ENCODE measurements at places on chromosomes 6 and 20.
A peak's percentile ranks its signal among the peaks of the same experiment; 100 is the strongest.

- no peak for DNase-seq
These were observed 1616.0 kb downstream of the KHDRBS2 start for GRCh38 chr6:60670036-60670435.

- DNase-seq = no peak
These were observed 26.1 kb downstream of the HLA-F start for GRCh38 chr6:29749308-29749662.

GRCh38 chr6:116314878-116315277, 35.1 kb upstream of the TSPYL1 start:
- DNase-seq = no peak

DNA sequence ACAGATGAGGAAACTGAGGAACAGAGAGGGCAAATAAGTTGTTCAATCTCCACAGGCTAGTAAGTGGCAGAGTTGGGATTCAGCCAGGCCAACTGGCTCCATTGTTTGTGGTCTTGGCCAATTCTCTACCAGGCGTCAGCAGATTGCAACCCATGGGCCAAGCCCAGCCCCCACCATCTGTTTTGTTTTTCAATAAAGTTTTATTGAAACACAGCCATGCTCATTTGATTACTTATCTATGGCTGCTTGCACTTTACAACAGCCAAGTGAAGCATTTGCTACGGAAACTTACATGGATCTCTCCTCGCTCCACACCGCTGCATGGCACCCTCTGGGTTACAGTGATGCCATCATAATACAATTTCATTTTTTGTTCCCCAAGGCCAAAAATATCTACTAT, 90.8 kb downstream of the ZNF217 start:
- no peak for DNase-seq

- DNase-seq = peak; percentile 60
These were observed 93.1 kb downstream of the NCR2 start for GRCh38 chr6:41428336-41428995.

- no peak for DNase-seq
These were observed 221.3 kb downstream of the QKI start for GRCh38 chr6:163635731-163636364.

DNA sequence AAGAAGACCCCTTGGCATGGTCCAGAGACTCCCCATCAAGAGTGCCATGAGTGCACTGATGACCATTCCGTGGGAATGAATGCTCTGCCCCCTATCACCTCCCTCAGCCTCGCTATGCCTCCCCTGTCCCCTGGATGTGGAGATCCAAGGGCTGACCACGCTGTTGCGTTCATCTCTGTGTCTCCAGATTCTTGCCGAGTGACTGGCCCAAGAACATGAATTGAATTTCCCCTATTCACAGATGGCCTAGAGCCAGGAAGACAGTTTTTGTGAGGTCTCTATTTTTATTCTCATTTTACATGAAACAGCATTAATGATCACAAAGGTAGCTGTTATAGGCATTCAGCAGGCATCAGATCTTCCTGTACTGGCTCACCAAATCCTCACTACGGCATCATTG, 33.6 kb downstream of the MAFB start:
- no peak for DNase-seq

DNA sequence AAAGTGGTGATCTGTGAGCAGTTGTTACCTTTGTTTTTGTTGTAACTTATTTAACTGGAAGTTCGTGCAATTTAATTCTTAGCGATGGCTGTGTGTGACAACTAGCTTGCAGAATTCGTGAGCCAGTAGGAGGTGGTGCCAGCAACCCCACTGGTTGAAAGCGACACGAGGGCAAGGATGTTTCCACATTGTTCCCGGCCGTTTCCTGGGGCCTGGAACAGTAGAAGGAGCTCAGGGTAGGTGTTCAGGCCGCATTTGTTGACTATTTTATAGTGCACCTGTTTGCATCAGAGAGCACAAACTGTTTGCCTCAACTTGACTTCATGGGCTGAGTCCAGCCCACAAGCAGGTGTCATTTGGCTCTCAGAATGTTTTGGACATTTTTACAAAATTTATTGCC, 112.1 kb upstream of the PTPN1 start:
- DNase-seq = no peak
